ENCODE measurements at places on chromosomes 12 and 14.

DNA sequence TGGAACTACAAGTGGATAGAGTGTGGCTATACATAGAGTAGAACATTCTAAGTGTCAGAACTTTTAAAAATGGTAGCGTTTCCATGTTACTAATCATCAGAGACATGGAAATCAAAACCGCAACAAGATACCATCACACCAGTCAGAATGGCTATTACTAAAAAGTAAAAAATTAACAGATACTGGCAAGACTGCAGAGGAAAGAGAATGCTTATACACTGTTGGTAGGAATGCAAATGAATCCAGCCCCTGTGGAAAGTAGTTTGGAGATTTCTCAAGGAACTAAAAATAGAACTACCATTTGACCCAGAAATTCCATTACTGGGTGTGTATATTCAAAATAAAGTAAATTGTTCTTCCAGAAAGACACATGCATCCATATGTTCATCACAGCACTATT lies 518.6 kb downstream of the NELL2 start:
- no peak for DNase-seq

DNA sequence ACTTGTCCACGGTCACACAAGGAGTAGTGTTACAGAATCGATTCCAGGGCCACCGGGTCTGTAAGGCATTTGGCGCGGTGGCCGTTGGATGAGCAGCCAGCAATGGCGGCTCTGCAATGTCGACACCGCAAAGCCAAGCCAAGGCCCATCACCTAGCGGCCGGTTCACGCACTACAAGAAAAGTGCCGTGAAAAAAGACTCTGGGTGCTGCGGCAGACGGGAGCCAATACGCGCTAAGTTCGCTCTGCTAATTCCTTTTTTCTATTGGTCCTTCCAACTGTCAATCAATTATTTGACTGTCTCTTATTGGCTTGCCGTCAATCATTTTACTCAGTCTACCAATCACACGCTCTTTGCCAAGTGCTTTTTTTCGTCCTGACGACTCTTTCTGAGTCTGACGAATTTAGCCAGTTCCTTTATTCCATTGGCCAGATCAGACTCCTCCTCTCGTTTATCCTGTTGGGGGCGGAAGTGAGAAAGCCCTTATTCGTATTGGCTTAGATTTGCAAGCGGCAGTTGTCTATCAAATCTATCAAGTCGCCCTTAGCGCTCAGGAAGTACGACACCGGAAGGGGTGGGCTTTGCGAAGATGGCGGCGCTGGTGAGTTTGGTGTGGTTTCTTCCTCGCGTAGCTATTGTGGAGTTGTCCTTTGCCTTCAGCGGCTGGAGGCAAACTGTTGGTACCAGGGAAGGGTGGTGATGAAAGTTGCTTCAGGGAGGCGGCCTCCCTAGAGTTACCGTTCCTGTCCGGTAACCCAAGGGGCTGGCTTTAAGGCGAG lies at the start of gene NGDN:
NGDN (plus strand) TSS at position 577 of the 779 bp plus-strand sequence; CDS start at position 590, 13 bp downstream.
- peak; percentile 76 for DNase-seq

DNA sequence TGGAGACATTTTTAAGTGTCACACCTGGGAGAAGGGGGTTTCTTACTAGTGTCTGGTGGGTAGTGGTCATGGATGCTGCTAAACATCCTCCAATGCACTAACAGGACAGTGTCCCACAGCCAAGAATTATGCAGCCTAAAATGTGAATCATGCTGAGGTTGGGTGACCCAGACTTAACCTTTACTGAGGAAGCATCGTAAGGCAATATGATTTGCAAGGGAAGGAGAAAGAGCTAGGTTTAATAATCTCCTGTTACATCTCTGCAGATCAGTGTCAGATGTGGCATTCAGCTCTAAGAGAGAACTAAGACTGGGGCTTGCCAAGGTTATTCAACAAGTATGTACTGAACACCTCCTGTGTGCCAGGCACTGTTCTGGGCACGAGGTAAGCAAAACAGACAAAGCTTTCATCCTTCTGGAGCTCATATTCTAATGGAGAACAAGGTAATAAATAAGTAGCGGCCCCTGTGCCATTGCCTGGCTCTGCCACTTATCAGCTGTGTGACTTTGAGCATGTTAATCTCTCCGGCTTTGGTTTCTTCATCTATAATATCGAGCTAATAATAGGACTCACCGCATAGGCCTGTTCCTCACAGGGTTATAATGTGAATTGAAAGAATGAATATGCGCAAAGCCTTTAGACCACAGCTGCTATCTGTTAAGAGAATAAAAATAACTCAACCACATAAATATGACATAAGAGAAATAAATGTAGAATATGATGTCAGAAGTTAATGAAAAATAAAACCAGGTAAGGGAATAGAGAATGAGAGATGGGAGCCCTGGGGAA lies 13.5 kb upstream of the GOLGA5 start:
- no peak for DNase-seq

GRCh38 chr14:66359500-66359899 lies 126.7 kb upstream of the CCDC196 start:
- DNase-seq: no peak

DNA sequence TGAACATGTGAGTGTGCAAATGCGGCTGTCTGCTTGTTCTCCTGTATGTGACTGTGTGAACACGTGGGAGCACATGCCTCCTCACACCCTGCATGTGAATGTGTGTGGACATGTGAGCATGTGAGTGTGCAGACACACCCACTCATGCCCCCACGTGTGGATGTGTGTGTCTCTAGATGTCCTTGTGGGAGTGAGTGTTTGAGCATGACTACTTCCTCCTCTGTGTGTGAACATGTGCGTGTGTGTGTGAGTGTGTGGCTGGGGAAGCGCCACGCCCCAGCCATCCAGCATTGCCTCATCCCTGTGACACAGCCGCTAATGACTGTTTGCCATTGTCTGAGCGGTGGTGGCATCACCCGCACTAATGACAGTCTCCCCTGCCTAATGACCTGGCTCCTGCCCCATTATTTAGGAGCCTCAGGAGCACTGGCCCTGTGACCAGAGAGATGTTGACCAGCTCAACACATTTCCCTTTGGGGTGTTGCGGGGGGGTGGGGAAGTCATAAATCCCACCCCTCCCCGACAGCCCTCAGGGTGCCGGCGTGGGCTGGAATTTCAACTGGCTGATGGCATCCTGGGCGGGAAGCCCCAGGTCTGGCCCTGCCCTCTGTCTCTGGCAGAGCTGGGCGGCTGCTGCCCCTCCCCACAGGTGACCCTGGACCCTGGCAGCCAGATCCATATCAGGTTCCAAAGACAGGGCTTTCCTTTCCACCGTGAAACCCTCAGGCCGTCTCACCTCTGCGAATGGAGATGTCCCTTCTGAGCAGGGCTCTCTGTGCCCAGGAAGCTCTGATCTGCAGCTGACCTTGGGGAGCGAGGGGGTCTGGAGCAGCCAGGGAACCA lies 11.5 kb upstream of the KRT80 start:
- DNase-seq: no peak
